Skin of body (tissue), 3 donors: ENCODE measurements at places on chromosomes 2 and 18. TPM values are rescaled to one million over a fixed set of nuclear protein-coding genes. Genes with fewer than 3 reads are reported as not detected.

Gene VWC2L
- not detected for total RNA-seq

Gene KATNAL2
- total RNA-seq: 6.3 TPM

Gene DSG2
- total RNA-seq: 23.3 TPM

Gene VIL1
- total RNA-seq: 0.10 TPM

Gene CPS1
- 4.7 TPM for total RNA-seq

Gene SCN2A
- 0.20 TPM for total RNA-seq

Gene OTX1
- 1.1 TPM for total RNA-seq

Gene LYG1
- 0.59 TPM for total RNA-seq

Gene TEX51
- total RNA-seq: not detected

Gene ARHGAP28
- 42.6 TPM for total RNA-seq

Gene NLRC4
- total RNA-seq: 2.3 TPM
